ENCODE measurements at places on chromosomes 12 and 14.

DNA sequence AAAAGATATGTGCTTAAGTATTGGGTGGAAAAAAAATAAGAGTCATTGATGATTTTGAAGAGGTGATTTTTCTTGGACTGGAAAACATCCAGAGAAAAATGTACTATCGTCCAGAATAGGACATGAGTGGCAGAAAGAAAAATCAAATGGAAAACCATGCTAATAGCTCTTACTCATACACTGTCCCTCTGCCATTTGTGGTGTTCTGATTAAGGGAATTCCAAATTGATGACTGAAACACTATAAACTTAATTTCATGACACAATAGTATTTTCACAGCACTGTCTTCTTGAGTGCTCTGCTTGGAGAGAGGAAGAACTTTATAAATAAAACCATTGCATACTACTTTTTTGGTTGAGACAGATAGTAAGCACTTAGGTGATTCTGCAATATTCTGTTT, 72.4 kb downstream of the USP15 start:
- DNase-seq = no peak

- no peak for DNase-seq
Observed at GRCh38 chr12:60391791-60392190, 796.0 kb downstream of the SLC16A7 start.

DNA sequence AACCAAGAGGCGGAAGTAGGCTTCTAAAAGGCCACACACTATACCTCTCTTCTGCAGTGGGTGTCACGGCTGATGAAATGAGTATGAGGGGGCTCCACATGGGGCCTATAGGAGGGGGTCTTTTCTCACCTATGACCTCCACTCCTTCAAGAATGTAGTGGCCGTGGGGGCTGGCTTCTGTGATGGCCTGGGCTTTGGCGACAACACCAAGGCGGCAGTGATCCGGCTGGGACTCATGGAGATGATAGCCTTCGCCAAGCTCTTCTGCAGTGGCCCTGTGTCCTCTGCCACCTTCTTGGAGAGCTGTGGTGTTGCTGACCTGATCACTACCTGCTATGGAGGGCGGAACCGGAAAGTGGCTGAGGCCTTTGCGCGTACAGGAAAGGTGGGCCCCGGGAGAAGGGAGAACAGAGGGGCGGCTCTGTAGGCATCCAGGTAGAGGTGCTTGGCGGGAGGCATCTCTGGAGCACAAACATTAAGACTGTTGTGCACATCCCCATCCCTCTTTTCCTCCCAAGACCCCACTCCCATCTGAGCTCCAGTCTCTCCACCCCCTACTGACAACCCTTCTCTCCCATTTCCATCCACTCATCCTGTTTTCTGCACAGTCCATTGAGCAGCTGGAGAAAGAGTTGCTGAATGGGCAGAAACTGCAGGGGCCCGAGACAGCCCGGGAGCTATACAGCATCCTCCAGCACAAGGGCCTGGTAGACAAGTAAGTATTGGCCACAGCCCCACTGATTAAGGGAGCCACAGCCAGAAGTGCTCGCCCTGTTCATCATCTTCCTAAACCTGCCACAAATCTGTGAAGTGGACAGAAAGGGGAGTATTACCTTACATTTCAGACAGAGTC, 3.8 kb downstream of the GPD1 start:
- no peak for DNase-seq

- no peak for DNase-seq
Observed at GRCh38 chr14:102883089-102883541, 39.3 kb upstream of the AMN start.

DNA sequence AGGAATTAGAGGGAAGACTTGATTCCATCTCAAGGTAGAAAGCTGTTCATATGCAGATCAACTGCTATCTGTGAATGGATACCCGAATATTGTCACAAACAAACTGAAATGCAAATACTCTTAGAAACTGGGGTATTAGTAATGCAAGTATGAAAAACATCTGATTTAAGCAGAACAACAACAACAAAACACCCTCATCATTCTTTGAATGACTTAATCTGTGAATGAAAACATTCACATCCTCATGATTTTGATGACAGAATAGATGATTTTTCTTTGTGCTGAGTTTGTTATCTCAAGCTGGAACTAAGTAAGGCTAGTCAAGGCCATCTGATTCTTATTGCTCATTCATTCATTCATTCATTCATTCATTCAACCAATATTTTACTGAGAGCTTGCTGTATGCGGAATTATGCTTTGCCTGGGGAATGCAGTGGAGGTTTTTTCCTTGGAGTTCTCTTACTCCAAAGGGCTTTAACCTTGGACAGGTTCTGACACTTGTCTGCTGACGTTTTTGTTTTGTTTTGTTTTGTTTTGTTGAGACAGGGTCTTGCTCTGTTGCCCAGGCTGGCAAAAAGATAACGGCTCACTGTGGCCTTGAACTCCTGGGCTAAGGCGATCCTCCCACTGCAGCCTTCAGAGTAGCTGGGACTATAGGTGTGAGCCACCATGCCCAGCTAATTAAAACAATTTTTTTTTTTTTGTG, 23.3 kb downstream of the OR10G3 start:
- no peak for DNase-seq

DNA sequence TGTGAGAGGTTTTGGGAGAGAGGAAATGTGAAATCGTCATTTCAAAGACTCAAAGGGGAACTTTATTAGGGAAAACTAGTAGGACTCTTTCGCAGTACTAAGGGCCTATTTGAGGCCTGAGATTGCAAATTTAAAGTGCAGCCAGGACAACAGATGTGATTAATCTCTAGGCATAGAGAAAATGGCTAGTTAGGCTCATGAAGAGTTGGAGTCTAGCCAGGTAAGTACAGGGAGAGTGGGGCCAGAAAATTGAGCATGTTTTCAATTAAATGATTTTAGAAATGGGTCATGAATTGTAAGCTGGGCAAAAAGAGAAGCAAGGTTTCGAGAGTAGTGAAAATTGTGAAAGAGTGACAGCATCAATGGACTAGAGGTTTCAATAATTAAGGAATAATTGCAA, 91.9 kb upstream of the LMNTD1 start:
- DNase-seq = no peak

DNA sequence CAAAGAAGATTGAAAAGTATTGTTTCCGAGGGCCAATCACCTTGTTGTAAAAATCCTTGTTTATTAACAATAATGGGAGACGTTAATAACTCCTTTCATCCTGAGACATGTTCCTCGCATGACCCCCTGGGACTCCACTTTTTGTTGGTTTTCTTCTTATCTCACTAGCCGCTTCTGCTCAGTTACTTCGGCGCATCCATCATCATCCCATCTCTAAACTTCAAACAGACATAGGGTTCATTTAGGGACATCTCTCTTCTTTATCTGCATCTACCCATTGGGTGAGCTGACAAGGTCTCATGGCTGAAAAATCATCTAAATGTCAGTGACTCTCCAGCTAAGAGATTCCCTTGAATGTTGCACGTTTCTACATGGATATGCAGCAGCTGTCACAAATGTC, 252.2 kb downstream of the ANO2 start:
- no peak for DNase-seq

DNA sequence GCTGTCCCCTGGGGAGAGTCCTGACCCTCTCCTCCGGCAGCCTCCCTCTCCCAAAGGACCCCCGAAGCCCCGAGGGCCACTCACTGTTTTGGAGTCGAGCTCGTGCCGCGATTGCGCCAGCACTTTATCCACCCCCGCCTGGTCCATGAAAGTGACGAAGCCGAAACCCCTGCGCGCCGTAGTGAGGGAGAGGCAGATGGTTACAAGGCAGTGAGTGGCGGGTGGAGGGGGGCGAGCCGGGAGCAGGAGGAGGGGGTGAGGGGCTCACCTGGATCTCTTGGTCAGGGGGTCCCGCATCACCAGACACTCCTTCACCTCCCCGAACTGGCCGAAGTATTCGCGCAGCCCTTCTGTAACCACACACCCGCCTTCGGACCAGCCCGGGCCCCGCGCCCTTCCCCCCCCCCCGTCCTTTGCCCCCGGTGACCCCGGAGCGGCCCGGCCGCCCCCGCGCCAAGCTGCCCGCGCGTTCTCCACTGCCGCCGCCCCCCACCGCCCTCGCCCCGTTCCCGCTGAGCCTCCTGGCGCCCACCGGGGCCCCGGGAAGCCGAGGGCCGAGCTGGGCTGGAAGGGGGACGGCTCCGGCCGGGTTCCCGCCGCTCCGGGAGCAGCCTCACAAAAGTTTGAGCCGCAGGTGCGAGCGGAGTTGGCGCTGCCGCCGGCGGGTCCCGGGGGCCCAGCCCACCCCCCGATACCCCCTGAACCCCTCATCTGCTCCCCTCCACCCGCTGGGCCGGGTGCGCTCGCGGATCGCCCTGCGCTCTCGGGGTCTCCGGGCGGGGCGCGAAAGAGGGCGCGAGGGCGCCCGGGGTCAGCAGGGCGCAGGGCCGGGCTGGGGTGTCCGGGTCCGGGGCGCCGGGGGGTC, 808 bp downstream of the MSI1 start:
- peak; percentile 34 for DNase-seq

- DNase-seq = no peak
Observed at GRCh38 chr12:8156416-8156815, 399 bp upstream of the ZNF705A start.

DNA sequence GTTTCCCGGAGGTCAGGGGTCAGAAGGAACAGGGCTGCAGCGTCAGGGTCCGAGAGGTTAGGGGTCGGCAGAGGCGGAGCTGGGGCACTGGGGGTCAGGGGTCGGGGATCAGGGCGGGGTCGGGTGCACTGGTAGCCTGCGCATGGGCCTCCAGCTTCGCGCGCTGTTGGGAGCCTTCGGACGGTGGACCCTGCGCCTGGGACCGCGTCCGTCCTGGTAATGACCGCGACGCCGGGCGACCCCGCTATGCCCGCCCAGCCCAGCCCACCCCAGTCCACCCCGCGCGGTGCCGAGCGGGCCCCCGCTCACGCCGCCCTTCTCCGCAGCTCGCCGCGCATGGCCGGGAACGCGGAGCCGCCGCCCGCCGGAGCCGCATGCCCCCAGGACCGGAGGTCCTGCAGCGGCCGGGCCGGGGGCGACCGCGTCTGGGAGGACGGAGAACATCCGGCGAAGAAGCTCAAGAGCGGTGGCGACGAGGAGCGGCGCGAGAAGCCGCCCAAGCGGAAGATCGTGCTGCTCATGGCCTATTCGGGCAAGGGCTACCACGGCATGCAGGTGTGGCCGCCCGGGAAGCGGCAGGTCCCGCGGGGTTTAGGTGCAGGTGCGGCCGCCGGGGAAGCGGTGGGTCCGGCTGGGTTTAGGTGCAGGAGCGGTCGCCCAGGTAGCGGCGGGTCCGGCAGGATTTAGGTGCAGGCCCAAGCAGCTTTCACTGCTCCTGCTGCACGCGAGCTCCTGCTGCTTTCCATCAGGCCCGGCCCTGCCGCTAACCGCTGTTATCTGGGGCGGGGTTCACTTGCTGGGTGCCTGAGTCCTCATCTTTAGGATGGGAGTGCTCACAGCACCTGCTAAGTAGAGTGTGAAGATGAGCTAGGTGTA, 743 bp downstream of the PUS1 start:
- peak; percentile 62 for DNase-seq

GRCh38 chr12:88820012-88820411, 239.7 kb upstream of the KITLG start:
- no peak for DNase-seq

- DNase-seq = no peak
Observed at GRCh38 chr14:68482772-68483395, 310.0 kb downstream of the ZFP36L1 start.

DNA sequence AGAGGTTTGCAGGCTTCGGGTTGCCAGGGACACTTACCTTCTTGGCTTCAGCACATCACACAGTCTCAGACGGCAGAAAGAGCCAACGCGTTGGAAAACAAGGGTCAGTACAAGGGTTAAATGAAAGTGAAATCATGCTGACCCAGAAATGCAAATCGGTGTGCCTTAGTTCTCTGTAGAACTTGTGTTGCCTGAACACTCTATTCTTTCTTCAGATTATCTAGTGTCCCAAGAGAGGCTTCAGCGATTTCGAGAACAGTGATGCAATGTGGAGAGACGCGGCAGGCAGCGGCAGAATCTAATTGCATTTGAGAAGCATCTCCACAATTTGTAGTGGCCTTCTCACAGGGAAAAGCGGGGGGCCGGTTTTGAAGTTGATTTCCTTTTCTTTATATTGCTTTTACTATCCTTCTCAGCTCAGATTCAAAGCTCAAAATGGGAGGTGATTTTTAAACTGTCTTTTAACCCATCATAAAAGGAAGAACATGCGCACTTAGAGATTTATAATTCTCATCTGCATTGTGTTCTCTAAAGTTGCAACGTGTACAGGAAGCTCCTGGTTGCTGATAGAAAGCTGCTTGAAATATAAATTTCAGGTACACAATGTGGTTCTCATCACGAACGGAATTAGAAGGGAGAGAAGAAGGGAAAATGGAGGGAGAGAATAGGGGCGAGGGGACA, 67.8 kb upstream of the EGLN3 start:
- peak; percentile 32 for DNase-seq

- no peak for DNase-seq
Observed at GRCh38 chr14:33511851-33512640, 438.8 kb downstream of the EGLN3 start.

- no peak for DNase-seq
Observed at GRCh38 chr14:44170101-44170500, 337.0 kb downstream of the FSCB start.

- no peak for DNase-seq
Observed at GRCh38 chr12:51822956-51823355, 25.6 kb downstream of the FIGNL2 start.

GRCh38 chr12:48996794-48997718, 2.1 kb downstream of the DDN start:
- DNase-seq = peak; percentile 89

DNA sequence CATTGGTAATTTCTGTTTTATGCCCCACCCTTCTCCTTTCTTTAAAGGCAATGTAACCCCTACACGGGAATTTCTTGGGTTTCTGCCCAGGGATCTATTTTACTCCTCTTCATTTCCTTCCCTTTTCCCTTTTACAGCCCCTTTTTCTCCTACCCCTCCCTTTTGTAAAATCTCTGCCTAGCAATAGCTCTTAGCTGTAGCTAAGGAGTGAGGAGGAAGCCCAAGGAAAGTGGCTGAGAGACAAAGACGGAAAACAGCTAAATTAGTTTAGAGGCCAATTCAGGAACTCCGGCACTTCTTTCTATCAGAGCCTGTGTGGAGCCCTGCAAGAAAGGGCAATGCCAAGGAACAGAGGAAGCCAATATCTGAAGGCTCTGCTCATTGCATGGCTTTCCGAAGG, 40.3 kb downstream of the SOCS2 start:
- no peak for DNase-seq

GRCh38 chr12:132400011-132400641, 70.7 kb upstream of the GALNT9 start:
- no peak for DNase-seq

GRCh38 chr14:32602699-32603098, 273.6 kb downstream of the AKAP6 start:
- DNase-seq = no peak

GRCh38 chr12:99097171-99097570, 452.1 kb downstream of the APAF1 start:
- no peak for DNase-seq

DNA sequence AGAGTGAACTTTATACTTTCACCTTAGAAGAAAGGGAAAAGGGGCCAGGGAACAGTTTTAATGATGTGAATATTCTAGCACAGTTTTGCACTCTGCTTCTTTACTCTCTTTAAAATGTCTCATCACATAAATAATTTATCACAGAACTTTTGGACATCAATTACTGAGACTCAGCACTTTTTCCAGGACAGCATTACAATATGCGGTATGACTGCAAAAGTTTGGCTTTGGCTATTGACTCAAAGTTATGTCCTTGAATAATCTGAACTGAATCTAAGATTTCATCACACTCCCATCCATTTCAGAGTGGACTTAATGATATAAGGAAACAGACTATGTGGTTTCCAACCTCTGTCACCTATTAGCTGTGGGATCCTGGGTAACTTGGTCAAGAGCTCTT, 11.7 kb downstream of the CCER1 start:
- DNase-seq = no peak

- DNase-seq = no peak
Observed at GRCh38 chr12:115135800-115136211, 451.8 kb upstream of the TBX3 start.
